ENCODE measurements at places on chromosomes 3 and 15.

DNA sequence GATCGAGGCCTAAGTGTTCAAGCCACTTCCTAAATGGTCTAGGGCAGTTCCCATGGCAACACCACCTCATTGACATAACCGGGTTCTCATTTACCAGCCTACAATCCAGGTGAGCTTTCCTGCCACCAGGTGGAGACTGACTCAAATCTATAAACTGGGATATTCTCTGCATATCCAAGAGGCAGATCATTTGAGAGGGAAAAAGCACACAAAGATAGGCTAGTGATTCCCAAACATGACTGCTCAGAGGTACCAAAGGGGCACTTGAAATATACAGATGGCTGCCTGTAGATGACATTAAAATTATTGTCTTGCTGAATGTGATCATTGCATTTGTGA lies 141.3 kb upstream of the PROK2 start:
- DNase-seq = no peak

DNA sequence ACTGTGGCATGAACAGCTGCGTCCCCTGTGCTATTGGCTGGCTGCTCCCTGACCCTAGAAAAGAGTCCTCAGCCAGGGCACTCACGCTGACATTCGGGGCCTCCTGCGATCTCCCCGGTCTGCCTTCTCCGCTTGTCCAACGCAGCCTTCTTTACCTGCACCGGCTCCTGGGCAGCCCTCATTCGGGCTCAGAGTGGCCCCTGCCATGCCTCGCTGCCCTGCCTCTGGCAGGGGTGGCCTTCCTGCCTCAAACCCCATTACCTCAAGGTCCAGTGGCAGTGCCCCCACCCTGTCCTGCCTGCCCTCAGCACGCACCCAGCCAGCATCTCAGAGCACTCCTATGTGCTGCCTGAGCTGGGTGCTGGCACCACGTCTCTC lies 86.5 kb downstream of the TBC1D2B start:
- DNase-seq = no peak

GRCh38 chr15:42490291-42490670 lies 660 bp downstream of the ZNF106 start:
- peak; percentile 15 for DNase-seq

GRCh38 chr15:35495080-35495479 lies 50.9 kb downstream of the DPH6 start:
- no peak for DNase-seq

DNA sequence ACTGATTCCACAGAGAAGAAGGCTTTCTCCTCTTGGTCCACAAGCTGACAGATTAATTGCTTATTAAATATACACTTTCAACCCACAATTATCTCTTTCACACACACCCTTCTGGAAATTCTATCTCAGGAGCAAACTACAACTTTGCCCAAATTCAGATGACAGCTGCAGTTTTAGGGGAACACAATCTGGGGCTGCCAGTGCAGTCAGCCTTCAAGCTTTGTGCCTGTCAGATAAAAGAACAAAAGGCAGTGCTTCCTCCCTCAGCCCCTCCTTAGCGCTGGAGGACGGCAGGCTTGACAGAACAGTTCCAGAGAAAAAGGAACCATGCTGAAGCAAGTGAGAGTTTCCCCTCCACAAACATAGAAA lies 99.6 kb downstream of the TMCC1 start:
- DNase-seq = no peak

- no peak for DNase-seq
These were observed 163.3 kb upstream of the THBS1 start for GRCh38 chr15:39417366-39418134.
